ENCODE measurements at places on chromosomes 12 and 14.

GRCh38 chr12:124720004-124720680 lies 143.5 kb downstream of the SCARB1 start:
- no peak for DNase-seq

DNA sequence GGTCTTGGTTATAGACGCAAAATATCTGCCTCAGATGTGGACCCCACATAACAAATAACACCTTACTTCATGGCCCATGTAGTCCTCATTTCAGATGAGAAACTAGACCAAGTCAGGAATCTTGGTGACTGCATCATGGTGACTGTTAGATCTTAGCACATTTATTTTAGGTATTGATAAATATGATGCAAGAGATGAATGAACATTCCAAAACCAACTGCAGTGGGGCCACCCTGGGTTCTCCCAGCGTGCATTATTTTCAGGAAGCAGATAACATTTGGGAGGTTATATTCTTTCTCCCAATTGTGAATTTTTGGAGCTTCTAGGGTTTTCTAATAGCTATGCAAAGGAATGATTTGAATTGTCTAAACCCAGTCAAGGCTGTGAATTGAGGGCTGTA lies 55.2 kb upstream of the PTGR2 start:
- DNase-seq: no peak

- peak; percentile 80 for DNase-seq
Measured at GRCh38 chr12:2960996-2961616, 1.9 kb downstream of the TEAD4 start.

GRCh38 chr12:104012331-104012730 lies 37.7 kb downstream of the GLT8D2 start:
- DNase-seq: no peak

- DNase-seq: no peak
Measured at GRCh38 chr14:100670017-100670752, 56.5 kb upstream of the DLK1 start.

DNA sequence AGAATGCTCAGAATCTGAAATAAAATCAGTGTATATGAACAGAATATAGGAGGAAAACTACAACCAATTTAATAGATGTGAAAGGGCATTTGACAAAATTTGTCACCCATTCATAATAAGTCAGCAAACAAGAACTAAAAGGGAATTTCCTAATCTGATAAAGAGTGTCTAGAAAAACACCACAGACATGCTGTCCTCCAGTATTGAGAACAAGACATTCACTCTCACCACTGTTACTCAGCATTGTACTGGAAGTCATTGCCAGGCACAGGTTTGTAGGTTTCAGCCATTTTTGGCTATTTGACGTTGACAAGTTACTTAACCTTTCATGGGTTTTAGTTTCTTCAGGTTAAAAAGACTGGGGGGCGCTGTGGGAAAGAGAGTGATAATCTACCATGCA lies 13.2 kb downstream of the EIF2S1 start:
- no peak for DNase-seq

GRCh38 chr14:33670235-33670634 lies 280.6 kb downstream of the EGLN3 start:
- DNase-seq: no peak
